ENCODE measurements at places on chromosomes 2 and 18.

GRCh38 chr2:193348055-193348454 lies 1153.3 kb upstream of the TMEFF2 start:
- DNase-seq = peak; percentile 31

DNA sequence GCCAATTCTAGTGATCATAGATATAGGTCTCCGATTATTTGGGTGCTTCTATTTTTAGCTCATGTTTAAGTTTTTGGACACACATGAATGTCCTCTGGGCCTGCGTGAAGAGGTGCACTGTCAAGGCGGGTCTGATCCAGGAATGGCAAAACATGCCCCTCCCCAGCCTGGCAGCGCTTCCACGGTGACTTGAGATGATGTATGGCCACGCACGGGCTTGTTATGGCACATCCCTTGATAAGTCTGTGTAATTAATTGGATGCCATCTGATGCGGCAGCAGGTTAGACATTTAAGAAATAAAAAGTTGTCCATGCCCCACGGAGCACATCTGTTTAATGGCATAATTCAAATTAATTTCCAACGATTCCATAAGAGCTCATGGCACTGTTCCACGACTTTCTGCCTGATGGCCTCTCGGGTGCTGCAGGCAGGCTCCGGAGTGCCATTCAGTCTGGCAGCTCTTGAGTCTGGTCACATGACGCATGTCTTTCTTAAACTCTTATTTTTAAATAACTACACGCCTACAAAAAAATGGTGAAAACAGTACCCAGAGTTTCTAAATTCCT lies 151.4 kb downstream of the ACKR3 start:
- peak; percentile 84 for DNase-seq

GRCh38 chr2:36809069-36809445 lies 112.5 kb downstream of the VIT start:
- no peak for DNase-seq

- DNase-seq = peak; percentile 7
These were observed 157.0 kb downstream of the LDLRAD4 start for GRCh38 chr18:13375302-13376255.

GRCh38 chr2:10792001-10792634 lies 20.5 kb downstream of the PDIA6 start:
- DNase-seq = no peak

DNA sequence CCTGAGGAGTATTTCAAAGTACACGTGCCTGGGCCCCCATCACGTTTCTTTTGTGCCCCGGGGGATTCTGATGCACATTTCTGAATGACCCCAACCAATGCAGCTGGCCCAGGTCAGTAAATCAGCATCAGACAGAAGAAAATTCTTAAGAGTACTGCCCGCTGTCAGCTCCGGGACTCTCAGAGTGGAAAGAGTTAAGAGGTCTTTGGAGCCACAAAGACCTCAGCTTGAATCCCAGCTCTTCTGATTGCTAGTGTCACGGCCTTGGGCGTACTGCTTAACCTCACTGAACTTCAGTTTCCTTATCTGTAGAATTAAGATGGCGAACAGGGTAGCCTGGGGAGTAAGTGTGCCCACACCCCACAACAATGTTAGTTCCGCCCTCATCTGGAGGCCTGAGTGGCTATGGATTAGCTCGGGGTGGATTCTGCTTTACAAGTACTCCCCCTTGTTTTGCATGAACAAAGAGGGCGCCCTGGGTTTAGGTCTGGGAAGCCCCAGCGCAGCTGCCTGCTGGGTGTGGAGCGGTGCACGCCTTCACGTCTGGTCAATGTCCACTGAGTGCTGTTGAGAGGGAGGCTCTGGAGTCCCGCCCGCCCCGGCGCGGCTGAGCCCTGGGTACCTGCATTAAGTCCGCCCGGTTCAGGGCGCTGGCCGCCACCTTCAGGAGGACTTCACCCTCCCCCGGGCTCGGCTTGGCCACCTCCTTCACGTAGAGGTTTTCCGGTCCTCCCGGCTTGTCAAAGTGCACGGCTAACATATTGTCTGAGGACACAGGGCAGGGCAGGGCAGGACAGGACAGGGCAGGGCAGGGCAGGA lies 858 bp downstream of the TP53I3 start:
- peak; percentile 92 for DNase-seq

DNA sequence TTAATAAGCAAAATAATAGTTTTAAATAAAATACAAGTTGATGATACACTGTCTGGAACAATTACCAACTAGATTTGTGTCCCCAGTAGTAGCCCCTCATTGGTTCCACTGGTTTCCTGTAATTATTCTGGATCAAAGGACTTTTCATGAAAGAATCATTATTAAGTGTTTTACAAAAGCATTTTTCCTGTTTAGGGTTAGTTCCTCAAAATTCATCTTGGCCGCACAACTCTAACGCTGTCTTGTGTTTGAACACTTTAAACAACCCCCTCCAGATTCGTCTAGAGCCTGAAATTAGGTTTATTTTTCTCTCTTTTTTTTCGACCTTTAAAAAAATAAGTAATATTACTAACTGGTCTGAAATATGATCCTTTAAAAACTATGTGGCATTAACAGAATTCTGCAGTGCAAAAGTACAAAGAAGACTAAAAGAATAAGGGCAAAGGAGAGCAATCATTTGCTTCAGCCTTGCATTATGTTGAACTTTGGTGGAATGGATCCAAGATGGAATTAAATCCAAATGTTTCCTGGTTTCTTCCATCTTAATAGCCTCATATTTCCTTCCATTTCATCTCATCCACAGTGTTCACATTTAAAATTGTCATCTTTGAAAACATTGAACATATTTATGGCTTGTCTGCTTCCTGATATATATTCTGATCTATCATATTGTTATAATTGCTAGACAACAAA lies 678.4 kb downstream of the IRS1 start:
- no peak for DNase-seq

DNA sequence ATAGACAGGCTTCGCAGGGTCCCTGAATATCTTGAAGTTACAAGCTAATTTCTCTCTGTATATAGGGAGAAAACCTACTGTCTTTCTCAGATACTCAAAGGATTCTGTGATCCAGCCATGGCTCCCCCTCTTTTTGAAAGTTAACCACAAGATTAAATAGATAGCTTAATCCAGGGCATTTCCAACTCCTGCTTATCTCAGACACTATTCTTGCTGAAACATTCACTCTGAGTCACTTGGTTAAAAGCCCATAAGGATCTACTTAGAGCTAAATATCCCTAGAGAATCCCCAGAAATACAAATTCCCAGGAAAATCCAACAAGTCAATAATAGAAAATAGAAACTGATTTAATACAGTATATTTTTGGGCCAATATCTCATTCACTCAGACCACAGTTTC lies 179.1 kb upstream of the LYPD1 start:
- no peak for DNase-seq

DNA sequence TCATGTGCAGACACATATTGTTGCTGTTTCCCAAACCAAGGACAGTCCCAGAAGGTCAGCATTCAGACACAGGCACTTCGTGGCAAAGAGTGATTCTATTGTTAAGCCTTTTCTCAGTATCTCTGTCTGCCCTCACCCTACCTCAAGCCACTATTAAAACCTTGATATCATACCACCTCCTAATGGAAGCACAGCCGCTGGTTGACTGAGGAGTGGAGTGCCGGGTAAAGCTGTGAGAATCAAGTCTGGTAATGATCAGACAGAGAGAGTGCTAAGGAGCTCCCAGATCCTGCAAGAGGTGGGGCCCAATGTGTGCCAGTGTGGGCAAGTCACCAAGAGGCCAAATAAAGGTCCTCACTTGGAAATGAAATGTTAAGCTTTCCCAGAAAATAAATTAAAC lies 819.5 kb downstream of the BCL11A start:
- peak; percentile 33 for DNase-seq

GRCh38 chr2:209358992-209359391 lies 64.9 kb upstream of the MAP2 start:
- DNase-seq = no peak

GRCh38 chr18:69752737-69753380 lies 194.8 kb downstream of the CD226 start:
- peak; percentile 77 for DNase-seq

- DNase-seq = no peak
These were observed 62.6 kb downstream of the CTAGE1 start for GRCh38 chr18:22355069-22355468.

GRCh38 chr2:107462181-107462580 lies 364.5 kb upstream of the RGPD4 start:
- DNase-seq = peak; percentile 26

GRCh38 chr18:79523206-79523735 lies 127.5 kb downstream of the NFATC1 start:
- no peak for DNase-seq

- DNase-seq = no peak
These were observed 421.3 kb downstream of the LPIN1 start for GRCh38 chr2:12167525-12168317.

DNA sequence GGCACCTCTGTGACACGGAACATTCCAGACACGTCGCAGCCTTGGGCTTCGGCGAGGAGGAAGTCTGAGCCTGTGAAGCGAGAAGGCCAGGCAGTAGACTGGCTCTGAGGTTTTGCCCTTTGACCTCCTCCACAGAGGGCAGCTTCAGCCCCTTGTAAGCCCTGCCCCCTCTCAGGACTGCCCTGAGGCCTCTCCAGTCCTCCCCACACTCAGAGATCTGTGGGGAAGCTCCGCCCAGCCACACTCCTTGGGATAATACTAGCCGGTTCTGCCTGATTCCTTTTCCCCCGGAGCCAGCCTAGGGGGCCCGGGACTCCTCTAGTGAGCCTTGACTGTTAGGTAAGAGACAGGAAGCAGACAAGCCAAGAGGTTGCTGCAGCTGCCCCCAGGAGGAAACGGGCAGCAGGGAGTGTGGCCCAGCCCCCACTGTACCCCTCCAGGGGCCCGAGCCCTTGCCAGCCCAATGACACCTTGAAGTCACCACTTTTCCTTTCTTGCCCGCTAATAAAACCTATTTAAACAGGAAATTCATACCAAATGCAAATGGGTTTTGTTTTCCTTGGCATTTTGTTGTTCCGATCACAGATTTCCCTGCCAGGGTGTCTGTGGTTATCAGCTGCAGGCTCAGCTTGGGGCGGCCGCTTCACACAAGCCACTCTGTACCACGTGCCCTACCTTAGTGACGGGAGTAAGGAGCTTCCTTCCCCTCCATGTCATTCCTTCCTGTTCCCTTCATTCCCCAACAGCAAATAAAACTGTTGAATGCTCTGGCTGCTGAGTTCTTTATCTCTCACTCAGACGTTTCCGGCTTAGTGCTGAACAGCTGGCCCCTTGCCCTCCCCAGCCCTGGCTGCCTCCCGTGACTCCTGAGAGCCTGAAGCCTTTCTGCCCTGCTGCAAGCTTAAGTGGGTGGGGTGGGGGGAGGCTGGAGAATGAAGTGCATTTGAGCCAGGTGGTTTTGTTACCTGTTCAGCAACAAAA lies 124.7 kb downstream of the CABLES1 start:
- DNase-seq = peak; percentile 72

All from NCI-H510A treated with DMSO at 0.1 percent for 48 hours (cell line).